Naive thymus-derived CD4-positive, alpha-beta T cell (primary cell): ENCODE measurements at places on chromosomes 1 and 21. TPM values are rescaled to one million over a fixed set of nuclear protein-coding genes. Genes with fewer than 3 reads are reported as not detected.

- no peak for DNase-seq
Observed at GRCh38 chr1:15070145-15070748, 83.3 kb upstream of the TMEM51 start.

- DNase-seq = no peak
Observed at GRCh38 chr1:76425201-76426145, 350.9 kb downstream of the ST6GALNAC3 start.

- DNase-seq = no peak
Observed at GRCh38 chr1:24091971-24092482, 19.9 kb downstream of the MYOM3 start.

GRCh38 chr1:47935163-47935562, 62.0 kb downstream of the TRABD2B start:
- DNase-seq = no peak

GRCh38 chr1:113993766-113994165, 14.5 kb downstream of the OLFML3 start:
- DNase-seq = no peak

DNA sequence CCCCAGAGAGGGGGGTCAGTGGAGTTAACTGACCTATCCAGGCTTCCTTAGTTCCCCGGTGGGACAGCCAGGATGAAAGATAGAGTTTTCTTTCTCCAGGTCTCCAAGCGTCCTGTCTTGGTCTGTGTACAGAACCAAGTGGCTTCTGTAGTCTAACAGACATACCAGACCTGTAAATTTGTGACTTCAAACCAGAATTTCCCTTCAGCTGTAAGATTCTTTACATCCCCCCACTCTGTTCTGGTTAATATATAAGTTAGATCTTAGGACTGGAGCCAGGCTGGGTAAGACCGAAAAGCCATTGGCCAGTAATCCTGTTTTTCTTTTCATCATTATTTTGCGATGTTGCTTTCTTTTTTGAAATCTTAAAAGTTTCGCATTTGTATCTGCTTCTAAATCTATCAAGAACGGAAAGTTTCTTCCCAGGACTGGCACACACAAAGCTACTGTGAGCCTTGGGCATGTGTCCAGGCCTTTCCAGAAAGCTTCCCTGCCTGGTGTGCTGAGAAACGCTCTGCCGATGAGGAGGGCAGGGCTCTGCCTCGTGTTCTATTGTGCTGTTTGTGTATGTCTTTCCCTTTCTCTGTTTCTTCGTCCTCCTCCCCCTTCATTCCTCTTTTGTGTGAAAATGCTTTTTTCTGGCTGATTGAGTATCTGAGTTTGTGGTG, 72.3 kb downstream of the RGL1 start:
- DNase-seq = no peak

DNA sequence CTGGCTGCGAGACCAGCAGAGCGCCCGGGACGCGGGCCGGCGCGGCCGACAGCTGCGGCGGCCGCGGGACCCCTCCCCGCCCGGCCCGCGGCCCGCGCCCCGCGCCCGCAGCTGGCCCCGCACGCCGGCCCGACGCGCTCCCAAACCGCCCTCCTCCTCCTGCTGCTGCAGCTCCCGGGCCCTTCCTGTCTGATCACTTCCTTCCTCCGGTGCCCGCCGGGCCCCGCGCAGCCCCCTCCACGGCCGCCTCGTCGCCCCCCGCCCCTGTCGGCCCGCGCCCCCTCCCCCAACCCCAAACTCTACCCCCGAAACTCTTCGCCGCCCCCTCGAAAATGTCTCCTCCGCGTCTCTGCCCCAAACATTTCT, 594 bp downstream of the LUZP1 start:
- DNase-seq = peak; percentile 31

CLCA4 gene
- total RNA-seq = not detected in 2 replicates
